ENCODE measurements at places on chromosomes 3 and 15.

GRCh38 chr3:10968401-10968800 is 24.1 kb upstream of the SLC6A1 start:
- DNase-seq = no peak

- no peak for DNase-seq
Measured at GRCh38 chr3:162489853-162490252, 993.2 kb downstream of the OTOL1 start.

DNA sequence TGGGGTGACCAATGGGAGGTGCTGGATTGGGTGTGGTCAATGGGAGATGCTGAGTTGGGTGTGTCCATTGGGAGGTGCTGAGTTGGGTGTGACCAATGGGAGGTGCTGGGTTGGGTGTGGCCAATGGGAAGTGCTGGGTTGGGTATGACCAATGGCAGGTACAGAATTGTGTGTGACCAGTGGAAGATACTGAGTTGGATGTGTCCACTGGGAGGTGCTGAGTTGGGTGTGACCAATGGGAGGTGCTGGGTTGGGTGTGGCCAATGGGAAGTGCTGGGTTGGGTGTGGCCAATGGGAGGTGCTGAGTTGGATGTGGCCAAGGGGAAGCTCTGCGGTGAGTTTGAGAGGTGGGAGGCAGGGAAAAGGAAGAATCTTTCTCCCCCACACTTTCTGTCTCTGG is 250.0 kb upstream of the PROK2 start:
- no peak for DNase-seq

DNA sequence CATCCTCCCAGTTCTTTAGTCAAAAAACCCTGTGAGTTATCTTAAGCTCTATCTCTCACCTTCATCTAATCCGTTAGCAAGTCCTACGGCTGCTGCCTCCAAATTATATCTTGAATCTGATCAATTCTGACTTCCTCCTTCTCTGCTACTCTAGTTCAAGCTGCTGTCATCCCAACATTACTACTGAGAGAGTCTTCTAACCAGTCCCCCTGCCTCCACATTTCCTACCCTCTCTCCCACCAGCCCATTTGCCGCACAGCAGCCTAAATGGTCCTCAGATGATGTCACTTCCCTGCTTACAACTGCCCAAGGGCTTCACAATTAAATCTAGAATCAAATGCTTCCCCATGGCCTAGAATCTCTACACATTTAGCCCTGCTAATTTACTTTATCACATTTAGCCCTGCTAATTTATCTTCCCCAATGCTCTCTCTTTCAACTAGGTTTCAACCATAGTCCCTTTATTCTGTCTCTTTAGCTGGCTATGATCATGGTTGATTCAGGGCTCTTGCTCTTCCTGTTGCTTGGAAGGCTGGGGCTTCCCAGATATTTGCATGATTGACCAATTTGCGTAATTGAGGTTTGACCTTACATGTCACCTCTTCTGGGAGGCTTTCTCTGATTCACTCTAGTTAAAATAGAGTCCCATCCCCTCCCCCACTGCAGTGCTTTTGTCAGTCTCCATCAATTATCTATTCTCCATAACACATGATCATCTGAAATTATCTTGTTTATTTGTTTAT is 11.0 kb upstream of the ARL14 start:
- peak; percentile 71 for DNase-seq

DNA sequence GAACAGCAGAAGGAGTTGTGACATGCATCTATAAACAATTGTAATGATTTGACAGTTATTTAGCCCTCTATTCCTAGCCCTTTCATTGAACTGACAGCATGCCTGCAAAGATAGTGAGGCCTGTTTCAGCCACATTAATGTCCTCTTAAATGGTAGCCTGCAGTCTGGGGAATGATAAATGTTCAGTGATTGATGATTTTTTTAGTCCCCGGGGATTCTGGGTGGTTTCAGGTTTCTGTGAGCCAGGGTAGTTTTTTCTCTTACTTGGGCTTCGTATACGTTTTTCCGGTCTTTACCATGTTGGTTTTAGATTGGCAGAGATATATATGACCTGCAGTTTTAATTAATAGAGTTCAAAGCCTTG is 172.0 kb downstream of the TCF12 start:
- DNase-seq = peak; percentile 17

DNA sequence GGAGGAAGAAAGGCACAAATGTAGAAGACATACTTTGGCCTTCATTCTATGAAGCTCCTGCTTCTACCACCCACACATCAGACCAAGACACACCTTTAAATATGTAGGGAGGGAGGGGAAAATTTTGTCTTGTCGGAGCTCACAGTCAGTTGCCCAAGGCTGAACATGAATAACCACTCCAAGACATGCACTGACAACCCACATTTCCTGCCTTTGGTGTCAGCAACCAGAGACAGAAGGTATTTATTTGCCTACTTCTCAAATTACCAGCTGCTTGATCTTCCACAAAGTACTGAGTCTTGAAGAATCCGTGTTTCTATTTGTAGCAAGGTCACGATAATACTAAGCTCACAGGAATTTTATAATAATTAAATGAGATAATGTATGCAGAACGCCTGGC is 169.7 kb downstream of the KCNMB2 start:
- DNase-seq = no peak

DNA sequence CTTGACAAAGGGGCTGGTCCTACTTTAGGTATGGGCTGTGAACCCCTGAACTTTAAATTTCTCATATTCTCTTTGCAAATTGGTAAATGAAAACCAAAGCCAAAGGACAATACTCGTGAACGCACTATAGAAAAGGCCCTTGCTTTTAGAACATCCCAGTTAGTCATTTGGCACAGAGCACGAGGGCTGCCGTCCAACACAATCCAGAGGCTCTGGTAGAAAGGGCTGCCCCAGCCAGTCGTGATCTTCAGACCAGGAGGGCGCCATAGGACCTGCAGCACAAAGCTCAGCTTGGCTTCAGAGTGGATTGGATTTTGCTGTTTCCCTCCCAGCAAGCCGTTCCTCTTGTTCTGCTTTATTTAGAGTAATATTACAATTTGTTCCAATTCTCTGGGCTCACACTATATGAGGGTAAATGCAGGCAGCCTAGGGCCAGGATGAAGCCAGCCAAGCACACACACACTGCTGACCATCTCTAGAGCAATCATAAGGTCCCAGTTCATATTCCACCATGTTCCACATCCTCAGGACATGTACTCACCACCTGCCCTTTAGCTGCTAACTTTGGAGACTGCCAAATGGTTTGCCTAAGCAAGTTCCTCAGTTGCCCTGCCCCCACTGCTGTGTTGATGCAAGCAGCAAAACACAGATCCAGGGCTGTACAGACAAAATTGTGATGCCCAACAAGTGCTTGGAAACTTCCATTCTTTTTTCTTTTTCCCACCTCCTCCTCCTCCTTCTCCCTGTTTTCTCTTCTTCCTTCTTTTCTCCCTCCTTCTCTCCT is 6.0 kb upstream of the BFSP2 start:
- DNase-seq = peak; percentile 50

DNA sequence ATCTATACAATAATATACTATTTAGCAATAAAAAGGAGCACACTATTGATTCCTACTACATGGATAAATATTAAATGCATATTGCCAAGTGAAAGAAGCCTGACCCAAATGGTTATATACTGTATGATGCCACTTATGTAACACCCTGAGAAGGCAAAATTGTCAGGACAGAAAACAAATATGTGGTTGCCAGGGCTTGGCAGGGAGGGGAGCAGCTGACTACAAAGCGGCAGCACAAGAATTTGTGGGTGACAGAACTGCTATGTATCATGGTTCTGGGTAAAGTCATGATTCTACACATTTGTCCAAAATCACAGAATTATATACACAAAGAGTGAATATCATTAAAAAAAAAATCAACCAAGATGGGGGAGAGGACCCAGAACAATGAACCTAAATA is 22.5 kb downstream of the TBC1D2B start:
- DNase-seq = no peak

GRCh38 chr15:52379395-52380106 is 83.9 kb upstream of the MYO5C start:
- no peak for DNase-seq

DNA sequence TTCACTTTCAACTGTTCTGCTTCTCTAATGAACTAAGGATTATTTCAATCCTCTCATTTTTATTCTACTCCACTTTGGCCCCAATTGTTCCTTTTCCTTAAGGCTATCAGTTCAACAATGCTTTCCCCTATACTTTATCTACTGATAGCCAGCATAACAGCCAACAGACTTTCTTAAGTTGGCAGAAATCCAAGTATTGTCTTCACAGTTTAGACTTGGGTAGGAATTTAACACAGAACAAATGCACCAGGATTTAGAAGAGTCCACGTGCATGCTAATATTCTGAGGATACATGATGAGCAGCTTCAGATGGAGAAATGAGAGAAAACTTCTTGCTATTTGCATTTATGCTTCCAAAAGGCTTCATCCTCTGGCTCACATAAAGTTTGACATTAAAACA is 54.8 kb downstream of the FBN1 start:
- DNase-seq = peak; percentile 81

- DNase-seq = no peak
Measured at GRCh38 chr3:134817297-134817696, 22.2 kb downstream of the EPHB1 start.

- no peak for DNase-seq
Measured at GRCh38 chr3:192675958-192676649, 51.2 kb downstream of the FGF12 start.

- no peak for DNase-seq
Measured at GRCh38 chr3:182244222-182244971, 532.7 kb downstream of the SOX2 start.

GRCh38 chr15:64355348-64355943 is 527 bp downstream of the CSNK1G1 start:
- no peak for DNase-seq

DNA sequence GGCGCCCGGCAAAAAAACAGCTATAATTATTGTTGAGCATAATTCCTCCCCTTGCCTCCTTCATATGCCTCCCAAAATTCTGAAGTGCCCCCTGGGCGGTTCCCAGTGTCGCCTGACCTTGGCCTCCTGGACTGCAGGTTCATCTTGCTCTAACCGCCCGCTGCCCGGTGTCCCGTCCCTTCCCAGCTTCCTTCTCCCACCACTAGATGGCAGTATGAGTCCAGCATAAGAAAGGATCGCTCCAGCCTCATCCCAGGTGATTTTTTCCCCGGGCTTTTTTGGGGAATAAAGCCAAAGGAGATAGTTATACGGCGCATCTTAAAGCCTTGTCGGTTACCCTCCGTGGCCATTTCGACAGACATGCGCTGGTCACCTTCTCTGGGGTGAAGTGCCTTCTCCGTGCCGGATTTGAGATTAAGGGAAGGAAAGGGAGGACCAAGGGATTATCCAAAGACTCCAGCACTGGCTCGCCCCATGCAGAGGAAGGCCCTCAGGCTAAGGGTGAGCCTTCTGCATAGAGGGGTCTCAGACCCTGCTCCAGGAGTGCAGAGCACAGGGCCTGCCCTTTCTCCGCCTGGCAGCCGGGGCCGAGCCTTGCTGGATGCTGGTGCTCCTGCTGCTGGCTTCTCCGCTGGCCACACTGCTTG is 45.8 kb upstream of the TRA2B start:
- DNase-seq = peak; percentile 74
